ENCODE measurements at places on chromosomes 12 and 14.

- DNase-seq, result no peak
Observed at GRCh38 chr12:120460157-120460556, 9.4 kb downstream of the SRSF9 start.

GRCh38 chr14:101561897-101562490 lies 699 bp downstream of the DIO3 start:
- DNase-seq, result no peak

DNA sequence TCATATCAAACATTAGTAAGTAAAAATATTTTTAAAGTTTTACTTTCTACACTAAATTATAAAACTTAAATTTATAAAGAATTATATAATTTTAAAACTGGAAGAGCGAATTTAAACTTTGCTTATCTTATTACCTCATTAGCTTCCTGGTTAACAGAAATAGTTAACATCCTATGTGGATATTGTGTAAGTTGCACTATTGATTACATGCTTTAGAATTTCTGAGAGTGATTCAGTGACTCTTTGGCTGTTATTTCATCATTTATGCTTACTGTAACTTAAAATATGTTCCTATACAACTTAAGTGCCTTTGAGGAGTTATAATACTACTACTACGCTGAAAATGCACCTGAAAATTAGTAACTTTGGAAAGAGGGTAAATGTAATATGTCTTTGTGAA lies 101.4 kb downstream of the FOXA1 start:
- DNase-seq, result no peak

DNA sequence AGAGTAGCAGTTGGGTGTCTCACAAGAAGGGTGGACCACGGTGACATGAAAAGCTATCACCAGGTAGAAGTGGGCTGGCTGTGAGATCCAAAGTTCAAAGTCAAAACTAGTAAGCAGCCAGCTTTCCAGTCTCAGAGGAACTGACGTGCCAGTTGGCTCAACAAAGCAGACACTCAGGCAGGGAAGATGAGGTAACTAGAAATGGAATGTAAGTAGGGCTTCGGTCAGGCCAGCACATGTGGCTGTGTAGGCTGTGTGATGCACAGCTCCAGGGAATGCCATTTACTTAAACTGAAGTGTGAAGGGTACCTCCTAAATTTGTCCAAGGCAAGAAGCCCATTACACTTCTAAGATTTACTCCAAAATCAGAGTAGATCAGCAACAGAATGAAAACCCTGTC lies 43.6 kb downstream of the PTPRR start:
- no peak for DNase-seq
